ENCODE measurements at places on chromosomes 11 and 22.

DNA sequence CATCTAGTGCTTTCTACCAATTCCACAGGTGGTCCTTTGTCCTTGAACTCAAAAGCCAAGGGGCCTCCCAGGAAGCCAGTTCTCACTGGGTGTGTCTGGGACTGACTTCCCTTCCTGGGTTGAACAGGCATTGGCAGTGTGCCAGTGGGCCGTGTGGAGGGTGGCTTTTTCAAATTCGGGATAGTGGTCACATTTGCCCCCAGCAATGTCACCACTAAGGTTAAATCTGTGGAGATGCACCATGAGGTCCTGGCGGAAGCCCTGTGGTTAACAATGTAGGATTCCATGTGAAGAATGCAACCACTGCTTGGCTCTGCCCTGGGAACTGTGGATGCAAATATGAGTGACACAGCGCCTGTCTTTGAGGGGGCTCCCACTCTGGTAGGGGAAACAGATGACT lies 53.2 kb upstream of the MTNR1B start:
- no peak for DNase-seq

GRCh38 chr22:36364255-36365019 lies 23.3 kb downstream of the MYH9 start:
- DNase-seq: no peak

GRCh38 chr11:90124371-90124770 lies 10.1 kb upstream of the NAALAD2 start:
- DNase-seq: no peak

GRCh38 chr11:88178191-88178590 lies 2.9 kb upstream of the RAB38 start:
- DNase-seq: no peak

- no peak for DNase-seq
These were observed 4.1 kb downstream of the PITPNM1 start for GRCh38 chr11:67500831-67501715.

- DNase-seq: no peak
These were observed 41.4 kb downstream of the DGCR2 start for GRCh38 chr22:19080853-19081252.

- no peak for DNase-seq
These were observed 2.9 kb upstream of the CYP2R1 start for GRCh38 chr11:14894657-14895598.

DNA sequence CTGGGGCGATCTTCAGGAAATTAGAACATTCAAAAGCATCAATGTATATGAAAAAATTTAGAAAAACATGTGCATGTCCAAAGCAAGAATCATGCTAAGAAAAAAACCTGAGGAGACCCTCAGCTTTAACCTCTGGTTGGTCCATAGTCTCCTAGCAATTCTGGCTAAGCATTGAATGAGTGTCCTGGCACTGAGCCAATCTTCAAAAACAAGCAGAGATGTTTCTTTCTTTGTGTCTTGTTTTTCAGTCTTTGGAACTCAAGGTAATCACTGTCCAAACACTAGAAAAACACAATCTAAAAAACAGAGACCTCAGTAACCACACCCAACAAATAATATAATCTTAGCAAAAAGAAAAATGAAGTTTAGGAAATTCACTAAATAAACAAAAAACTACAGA lies 205.4 kb upstream of the CARD18 start:
- no peak for DNase-seq

GRCh38 chr22:47197773-47198500 lies 435.5 kb downstream of the TBC1D22A start:
- DNase-seq: no peak

- DNase-seq: no peak
These were observed 16.1 kb upstream of the NECTIN1 start for GRCh38 chr11:119745112-119745511.

DNA sequence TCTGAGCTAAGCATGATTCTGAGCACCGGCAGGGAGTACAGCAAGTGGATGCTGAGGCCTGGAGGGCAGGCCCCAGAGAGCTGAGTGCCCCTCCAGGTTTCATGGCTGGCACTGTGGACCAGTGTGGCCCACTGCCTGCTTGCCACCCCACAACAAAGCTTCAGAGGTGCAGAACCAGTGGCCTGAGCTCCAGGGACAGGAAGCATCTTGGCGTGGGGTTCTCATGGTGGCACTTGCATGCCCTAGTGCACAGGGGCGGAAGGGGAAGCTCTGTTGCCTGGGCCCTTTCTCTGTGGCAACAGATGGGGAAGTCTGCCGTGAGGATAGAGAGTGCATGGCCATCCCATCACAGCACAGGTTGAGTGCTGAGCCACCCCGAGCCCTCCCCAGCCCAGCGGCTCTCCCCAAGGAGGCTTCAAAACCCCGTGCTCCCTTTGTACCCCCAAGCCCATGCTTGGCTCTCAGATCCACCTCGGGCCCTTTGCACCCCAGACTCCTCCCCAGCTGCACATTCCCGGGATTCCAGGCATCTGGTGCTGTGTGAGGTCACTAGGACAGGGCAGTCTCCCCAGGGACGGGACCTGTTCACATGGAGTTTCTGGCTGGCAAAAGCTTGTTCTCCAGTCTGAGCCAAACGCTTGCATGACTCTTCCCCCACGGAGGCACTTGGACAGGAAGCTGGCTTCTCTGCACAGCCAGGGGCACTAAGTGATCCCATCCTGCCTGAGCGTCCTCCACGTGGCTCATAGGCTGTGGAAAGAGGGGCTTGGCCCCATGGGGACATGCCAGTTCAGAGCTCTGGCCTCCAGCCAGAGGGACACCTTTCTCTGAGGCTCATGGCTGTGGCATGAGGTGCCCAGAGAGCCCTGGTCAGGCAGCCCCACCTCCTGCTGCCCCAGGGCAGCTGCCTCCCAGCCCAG lies 4.2 kb downstream of the SLC25A1 start:
- no peak for DNase-seq

GRCh38 chr11:33290319-33290718 lies 33.1 kb downstream of the HIPK3 start:
- DNase-seq: no peak

- no peak for DNase-seq
These were observed 51.8 kb downstream of the IGSF9B start for GRCh38 chr11:133904818-133905515.

GRCh38 chr11:267491-267994 lies 10.7 kb upstream of the NLRP6 start:
- peak; percentile 61 for DNase-seq

DNA sequence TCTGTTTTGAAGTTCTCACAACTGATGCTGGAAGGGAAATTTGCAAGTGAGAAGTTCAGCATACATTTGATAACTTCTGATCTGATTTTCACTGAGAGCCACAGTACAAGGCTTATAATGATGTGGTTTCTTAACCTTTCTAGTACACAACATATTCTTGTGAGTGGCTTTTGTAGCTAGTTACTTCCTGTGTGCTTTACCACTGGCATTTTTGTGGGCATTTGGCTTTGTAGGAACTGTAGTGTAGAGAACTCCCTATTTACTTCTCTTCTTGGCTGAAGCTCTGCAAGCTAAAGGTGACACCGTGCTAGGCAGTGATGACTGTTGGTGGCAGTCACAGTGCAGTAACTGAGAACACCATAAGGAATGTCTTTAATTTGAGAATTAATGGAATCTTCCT lies 14.9 kb downstream of the USP47 start:
- peak; percentile 37 for DNase-seq

DNA sequence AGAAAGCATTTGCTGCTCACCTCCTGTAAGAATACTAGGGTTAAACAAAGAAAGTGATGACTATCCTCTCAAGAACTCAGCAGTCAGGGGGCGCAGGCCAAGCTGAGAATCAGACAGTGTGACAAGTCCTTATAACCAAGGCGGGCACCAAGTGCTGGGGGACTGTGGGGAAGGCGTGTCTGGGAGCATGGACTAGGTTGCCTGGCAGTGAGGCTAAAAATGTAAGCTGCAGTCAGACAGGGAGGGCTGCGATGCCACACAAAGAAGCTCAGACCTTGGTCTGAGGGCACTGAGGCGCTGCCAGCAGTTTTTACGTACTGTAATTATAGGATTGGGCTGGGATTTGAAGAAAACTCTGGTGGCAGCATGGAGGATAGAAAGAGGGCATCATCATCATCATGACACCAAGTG lies 73.7 kb downstream of the FLI1 start:
- DNase-seq: no peak

- DNase-seq: no peak
These were observed 28.5 kb downstream of the LRRC74B start for GRCh38 chr22:21074102-21074715.

DNA sequence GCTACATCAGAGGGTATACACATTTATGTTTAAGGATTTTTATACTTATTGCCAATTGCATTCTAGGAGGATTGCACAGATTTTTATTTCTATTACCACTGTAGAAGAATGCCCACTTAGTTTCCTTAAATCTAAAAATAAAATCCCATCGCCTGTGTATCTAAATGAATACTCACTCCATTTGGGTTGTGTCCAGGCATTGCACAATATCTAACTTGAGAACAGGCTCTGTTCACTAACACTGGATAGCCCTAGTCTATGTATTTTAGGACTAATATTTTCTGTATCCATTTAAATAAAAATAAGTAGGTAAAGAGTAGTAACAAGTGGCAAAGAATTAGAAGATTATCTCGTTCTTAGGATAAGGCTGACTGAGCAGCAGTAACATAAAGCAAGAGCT lies 4.1 kb downstream of the C11orf52 start:
- DNase-seq: no peak

DNA sequence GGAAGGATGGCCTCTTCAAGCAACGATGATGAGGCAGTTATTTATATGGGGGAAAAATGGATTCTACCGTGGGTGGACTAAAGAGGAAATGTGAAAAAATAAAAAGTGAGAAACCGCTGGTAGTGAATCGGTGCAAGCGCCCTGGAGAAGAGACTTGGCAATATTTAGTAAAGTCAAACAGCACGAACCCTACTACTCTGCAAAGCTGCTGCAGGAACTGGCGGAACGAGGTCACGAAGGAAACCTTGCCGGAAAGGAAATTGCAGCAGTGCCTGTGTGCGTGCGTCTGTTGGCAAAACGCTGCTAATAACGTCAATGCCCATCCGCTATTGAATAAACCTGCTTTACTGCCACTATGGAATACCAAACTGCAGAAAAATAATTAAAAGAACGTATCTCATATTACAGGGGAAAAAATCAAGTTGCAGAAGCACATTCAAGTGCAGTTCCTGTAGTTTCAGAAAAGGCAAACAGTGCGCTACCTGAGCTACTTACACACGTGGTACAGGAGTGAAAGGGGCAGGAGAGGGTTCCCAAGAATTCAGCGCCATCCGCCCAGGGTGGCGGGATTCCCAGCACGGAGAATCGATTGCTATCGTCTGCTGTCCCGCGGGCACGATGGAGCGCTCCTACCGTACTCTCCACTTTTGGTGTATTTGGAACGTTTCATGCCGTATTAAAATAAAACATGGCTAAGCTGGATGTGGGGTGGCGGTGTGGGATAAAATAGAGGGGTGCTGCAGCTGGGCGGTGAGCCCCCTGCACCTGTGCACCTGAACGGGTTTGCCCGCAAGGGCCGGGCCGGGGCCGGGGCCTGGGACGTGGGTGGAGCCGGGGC lies 585 bp upstream of the NADSYN1 start:
- peak; percentile 79 for DNase-seq

GRCh38 chr11:35308157-35308556 lies 111.2 kb downstream of the SLC1A2 start:
- no peak for DNase-seq

GRCh38 chr11:3642071-3642951 lies 519 bp upstream of the ART5 start:
- peak; percentile 52 for DNase-seq

DNA sequence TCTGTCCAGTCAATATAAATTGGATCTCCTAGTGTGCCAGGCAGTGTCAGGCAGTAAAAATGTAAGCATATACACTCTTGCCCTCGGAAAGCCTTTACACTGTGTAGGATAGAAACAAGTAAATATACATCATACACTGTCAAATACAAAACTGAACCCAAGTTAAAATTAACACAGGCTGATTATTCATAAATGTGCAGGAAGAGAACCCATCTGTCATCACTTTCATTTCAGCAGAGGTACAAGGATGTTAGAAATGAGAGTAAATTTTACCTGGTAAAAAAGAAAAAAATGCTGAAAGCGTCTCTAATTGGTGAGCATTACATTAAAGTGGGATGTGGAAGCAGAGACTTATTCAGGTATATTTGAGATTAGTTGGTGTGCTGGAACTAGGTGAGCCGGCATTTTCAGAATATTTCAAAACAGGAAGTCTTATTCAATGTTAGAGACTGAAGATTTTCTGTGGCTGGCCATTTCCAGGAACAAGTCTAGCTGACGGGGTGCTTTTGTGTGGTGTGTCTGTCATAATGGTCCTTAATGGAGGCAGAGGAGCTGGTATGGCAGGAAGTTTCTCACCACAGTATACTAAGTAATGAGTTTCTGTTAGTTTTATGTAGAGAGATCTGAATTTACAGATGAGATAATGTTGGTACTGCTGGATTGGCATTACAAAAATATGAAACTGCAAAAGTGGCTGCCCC lies 192.6 kb downstream of the CASP12 start:
- DNase-seq: peak; percentile 89

DNA sequence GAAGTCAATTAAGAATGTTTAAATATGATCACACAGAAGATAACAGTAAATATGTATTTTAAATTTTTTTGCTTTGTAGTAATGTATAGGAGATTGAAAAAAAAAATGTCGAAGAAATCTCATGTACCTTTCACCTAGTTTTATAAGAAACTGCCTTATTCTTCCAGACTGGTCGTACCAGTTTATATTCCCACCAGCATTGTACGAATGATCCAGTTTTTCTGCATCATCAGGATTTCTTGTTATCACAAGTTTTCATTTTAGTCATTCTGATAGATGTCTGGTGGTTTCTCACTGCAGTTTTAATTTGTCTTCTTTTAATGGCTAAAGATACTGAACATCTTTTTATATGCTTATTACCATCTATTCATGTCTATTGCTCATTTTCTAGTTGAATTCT lies 101.8 kb upstream of the CTSC start:
- no peak for DNase-seq

- DNase-seq: no peak
These were observed 3.2 kb upstream of the PLA2G3 start for GRCh38 chr22:31143537-31143936.

GRCh38 chr11:125239585-125240560 lies 75.3 kb downstream of the PKNOX2 start:
- DNase-seq: no peak

- DNase-seq: no peak
These were observed 1477.2 kb downstream of the TBC1D22A start for GRCh38 chr22:48239461-48240147.

DNA sequence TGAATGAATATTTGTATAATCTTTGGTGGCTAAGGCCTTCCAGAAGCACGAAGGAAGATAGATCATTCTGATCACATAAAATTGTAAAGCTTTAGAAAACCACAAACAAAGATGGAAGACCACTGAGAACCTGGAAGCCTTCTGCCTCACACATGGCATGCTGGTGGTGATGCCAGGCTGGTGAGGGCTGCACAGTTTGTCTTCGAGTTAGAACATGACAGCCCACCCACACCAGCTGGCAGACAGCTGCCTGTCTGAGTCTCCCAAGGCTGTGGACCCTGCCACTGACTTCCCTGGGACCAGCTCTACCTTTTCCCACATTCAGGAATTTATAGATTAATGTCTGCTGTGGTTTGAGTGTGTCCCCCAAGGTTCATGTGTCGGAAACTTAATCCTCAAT lies 48.8 kb upstream of the B3GAT1 start:
- DNase-seq: no peak

GRCh38 chr22:49756201-49756600 lies 71.5 kb downstream of the BRD1 start:
- no peak for DNase-seq

Data from central memory CD4-positive, alpha-beta T cell (primary cell).